Activated CD4-positive, alpha-beta T cell treated with anti-CD3 and anti-CD28 coated beads, Interleukin-2, Interleukin-6, amounts not matched to agents 100 ng/mL and 50 ng/mL, durations not matched to agents 16 hours and 8 hours (primary cell): ENCODE measurements at places on chromosomes 2 and 18.

DNA sequence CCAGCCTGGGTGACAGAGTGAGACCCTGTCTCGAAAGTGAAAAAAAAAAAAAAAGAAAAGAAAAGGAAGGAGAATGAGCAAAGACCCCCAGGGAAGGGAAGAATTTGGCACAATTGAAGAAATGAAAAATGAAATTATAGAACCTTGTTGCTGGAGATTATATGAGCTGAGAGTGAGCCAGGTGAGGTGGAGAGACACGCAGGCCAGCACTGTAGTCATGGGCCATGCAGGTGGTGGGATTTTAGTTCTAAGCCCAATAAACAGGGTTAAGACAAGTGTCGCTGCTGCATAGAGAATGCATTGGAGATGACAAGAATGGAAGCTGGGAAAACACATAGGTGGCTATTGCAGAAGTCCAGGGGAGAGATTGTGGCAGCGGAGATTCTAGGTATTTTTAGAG, 32.3 kb downstream of the FBLN7 start:
- no peak for DNase-seq

DNA sequence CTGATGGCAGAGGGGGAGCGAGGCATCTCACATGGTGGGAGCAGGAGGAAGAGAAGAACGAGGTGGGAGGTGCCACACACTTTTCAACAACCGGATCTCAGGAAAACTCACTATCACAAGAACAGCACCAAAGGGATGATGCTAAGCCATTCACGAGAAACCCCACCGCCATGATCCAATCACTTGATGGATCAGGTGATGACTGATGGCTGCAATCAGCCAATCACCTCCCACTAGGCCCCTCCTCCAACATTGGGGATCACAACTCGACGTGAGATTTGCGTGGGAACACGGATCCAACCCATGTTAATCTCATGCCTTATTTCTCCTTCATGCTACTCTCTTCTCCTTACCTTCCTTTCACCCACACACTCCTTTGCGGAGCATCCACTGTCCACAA, 143.6 kb downstream of the ANTXR1 start:
- DNase-seq: no peak

- no peak for DNase-seq
Measured at GRCh38 chr2:124315221-124315880, 290.3 kb downstream of the CNTNAP5 start.

GRCh38 chr18:61402726-61403125, 69.5 kb downstream of the CDH20 start:
- DNase-seq: no peak

DNA sequence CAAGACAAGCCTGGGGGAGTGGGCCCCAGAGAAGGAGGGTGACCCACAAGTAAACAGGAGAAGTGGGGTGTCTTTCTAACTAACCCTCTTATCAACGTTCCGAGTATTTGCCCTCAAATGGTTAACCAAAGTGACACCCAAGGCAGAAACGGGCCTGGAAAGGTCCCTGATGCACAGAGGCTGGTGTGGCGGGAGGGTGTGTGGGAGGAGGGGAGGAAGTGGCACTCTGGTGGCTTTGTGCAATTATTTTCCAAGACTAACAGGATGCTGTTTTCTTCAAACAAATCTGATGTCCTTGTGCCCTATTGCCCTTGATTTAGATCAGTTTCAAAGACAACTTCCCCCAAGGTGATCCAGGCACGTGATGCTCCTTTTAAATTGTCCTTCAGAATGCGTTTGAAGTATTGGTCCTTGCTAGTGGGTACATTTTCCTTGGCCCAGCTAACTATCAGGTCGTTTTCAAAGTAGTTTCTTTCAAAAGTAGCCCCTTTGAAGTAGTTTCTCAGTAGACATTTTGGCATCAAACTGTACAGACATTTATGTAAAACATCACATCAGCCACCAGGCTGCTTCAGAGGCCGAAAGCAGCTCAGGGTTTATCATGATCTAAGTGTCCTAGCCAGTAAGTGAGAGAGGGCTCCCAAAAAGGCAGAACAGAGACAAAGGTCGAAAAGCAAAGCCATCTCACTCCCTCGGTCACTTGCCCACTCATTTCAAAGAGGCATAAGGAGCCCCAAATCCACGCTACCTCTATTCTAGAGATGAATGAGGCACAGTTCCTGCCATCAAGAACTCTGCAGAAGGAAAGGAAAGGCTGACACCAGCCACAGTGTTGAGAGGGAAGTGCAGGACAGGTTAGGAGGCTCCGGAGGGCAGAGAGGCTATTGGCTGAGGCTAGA, 371.1 kb upstream of the ID2 start:
- DNase-seq: peak; percentile 77

DNA sequence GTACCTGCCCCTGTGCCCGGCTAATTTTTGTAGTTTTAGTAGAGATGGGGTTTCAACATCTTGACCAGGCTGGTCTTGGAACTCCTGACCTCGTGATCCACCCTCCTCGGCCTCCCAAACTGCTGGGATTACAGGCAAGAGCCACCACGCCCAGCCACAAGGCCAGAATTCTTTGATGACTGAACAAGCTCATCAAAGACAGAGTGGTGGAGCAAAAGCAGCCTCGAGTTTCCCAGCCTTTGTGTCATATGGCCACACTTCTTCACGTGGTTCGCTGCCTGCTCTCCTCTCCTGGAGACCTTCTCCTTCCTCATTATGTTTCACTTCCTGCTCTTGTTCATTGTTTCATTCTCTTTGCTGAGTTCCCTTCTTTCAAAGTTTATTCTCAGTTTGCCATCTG, 9.9 kb upstream of the NPC1 start:
- no peak for DNase-seq

DNA sequence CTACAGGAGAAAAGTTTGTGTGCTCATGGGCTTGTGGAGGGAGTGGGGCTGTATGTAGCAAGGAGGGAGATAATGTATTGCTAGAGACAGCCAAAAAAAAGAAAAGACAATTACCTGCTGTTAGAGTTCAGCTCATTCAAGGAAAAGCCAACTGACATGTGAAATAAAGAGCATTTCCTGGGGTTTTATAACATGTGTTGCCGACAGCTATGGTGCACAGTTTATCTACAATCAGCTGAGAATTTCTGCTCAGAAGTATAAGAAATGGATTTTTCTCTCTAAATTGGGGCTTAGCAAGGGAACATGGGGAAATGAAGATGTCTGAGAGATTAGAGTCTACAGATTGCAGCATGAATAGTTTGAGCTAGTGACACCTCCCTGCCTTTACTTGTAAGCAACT, 674.1 kb downstream of the SUCLG1 start:
- DNase-seq: no peak

GRCh38 chr2:102424754-102425153, 1.8 kb downstream of the IL18RAP start:
- peak; percentile 57 for DNase-seq

DNA sequence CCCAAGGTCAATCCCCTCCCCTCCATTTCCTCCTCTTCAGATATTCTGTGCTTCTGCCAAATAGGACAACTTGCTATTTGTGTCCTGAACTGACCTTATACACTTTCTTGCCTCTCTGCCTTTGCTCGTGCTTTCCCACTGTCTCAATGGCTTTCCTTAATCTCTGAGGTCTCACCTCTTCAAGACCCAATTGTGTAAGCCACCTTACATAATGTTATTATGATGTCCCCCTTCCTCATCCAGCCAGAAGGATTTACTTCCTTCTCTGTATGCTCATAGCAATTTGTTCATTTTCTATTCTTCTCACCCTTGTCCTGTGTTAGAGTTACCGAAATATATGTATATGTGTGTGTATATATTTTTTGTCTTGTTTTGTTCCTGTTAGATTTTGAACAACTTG, 26.9 kb upstream of the DARS1 start:
- DNase-seq: no peak
